ENCODE measurements at places on chromosomes 4 and X. TPM values are rescaled to one million over a fixed set of nuclear protein-coding genes. Genes with fewer than 3 reads are reported as not detected.

GRCh38 chr4:151603377-151603776 is 157.4 kb downstream of the GATB start:
- DNase-seq = no peak

- no peak for DNase-seq
Measured at GRCh38 chr4:152476796-152477195, 59.1 kb downstream of the FBXW7 start.

GRCh38 chr4:111494971-111495370 is 650.3 kb upstream of the FAM241A start:
- peak; percentile 42 for DNase-seq

DNA sequence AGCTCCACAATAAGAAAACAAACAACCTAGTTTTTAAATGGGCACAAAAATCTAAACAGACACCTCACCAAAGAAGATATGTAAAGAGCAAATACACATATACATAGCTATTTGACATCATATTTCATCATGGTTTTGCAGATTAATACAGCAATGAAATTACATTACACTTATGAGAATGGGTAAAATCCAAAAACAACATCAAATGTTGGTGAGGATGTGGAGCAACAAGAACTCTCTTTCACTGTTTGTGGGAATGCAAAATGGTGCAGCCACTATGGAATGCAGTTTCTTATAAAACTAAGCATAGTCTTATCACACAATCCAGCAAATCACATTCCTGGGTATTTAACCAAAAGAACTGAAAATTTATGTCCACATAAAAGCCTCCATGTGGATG is 25.0 kb downstream of the TLR6 start:
- peak; percentile 8 for DNase-seq

DNA sequence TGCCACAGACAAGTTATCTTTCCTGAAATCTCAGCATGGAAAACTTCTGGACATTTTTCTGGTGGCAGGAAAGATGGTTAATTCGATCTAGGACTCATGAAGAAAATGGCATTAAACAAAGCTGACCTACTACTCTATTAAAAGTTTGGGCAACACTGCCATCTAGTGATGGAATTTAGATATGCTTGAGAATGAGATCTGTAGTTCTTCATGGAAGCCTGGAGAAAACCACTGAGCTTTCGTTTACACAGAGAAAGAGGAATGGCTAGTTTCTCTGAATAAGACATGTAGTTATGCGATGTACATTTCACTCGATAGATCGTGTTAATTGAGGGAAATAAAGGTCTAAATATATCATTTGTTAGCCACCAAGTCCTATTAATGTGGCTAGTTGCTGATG is 51.7 kb upstream of the CHRDL1 start:
- DNase-seq = peak; percentile 66

DNA sequence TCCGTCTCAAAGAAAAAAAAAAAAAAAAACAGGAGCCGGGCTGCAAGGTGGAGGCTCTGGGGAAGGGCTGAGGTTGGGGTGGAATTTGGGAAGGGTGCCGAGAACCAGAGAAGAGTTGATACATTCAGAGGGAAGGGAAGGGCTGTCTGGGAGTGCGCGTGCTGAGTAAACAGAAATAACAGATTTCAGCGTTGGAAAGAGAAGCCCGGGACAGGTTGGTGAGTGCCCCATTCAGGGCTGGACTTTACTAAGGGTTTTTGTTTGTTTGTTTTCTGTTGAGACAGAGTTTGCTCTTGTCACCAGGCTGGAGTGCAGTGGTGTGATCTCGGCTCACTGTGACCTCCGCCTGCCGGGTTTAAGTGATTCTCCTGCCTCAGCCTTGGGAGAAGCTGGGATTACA is 1.7 kb upstream of the IL3RA start:
- DNase-seq = no peak

GRCh38 chr4:40864531-40864930 is 114.8 kb downstream of the NSUN7 start:
- DNase-seq = no peak

DNA sequence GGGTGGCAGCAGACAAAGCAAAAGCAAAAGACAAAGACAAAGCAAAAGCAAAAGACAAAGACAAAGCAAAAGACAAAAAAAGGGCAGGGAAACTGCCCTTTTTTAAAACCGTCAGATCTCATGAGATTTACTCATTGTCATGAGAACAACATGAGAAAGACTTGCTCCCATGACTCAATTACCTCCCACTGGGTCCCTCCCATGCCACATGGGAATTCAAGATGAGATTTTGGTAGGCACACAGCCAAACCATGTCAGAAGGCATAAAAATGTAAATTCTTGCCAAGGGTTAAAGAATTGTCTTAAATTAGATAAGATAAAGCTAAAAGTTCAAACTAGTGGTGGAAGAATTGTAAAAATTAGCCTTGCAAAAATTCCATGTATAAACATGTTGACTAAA is 419.7 kb downstream of the TRAM1L1 start:
- no peak for DNase-seq

- DNase-seq = peak; percentile 36
Measured at GRCh38 chrX:39196192-39197102, 395.2 kb downstream of the MID1IP1 start.

DNA sequence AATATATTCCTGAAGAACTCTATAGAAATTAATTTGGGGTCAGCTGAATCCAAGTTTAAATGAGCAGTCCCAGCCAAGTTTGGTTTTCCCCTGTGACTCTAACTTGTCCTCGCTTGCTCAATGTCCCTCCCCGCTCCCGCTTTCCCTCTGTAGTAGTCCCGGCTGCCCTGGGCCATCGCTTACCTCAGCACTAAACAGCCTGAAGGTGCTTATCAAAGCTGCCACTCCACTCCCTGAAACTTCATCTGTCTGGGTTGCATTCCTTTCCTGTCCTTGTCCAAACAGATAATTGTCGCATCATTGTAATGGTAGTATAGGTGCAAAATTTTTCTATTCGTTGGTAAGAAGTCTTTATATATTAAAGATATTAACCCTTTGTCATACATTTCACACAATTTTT is 12.8 kb downstream of the SLC25A43 start:
- DNase-seq = peak; percentile 20

DNA sequence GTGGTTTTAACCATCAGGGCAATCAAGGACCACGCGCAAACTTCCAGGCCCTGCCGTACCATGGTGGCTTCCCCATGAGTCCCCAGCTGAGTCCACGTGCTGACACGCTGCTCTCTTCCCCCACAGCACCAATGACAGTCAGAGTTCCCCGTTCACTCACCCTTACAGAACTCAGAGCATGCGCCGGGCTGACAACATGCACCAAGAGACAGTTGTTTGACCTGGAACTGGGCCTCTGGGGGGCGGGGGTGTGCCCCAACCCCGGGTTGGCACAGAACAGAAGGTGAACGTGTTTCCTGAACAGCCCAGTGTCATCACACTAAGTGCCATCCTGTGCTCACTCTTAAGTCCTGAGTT is 29.4 kb downstream of the IRF2 start:
- no peak for DNase-seq

GRCh38 chr4:1544861-1545281 is 138.6 kb upstream of the NKX1-1 start:
- DNase-seq = no peak

GRCh38 chr4:161167539-161167938 is 996.3 kb downstream of the FSTL5 start:
- DNase-seq = no peak

DNA sequence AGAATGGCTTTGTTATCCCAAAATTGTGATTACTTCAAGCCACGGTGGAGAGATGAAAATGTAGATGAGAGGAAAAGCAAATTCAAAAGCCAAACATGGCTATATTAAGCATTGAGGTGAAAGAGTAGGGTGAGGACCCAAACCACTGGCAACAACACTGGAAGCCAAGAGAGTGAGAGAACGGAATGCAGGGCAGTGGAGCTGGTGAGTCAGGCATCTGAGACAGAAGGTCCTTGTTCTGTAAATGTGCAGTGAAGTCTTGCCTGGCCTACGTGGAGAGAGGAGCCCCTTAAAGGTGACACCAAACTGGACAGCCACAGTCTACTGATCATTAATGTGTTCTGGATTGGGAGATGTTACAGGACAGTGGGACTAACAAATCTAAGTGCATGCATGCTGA is 22.8 kb upstream of the SEC24B start:
- peak; percentile 33 for DNase-seq

- DNase-seq = no peak
Measured at GRCh38 chrX:39591099-39591498, 506.7 kb downstream of the BCOR start.

GRCh38 chr4:41815473-41815872 is 66.9 kb upstream of the PHOX2B start:
- DNase-seq = no peak

- no peak for DNase-seq
Measured at GRCh38 chr4:6894528-6895498, 14.8 kb upstream of the TBC1D14 start.

GRCh38 chrX:17977696-17978095 is 116.6 kb upstream of the RAI2 start:
- DNase-seq = no peak

- DNase-seq = no peak
Measured at GRCh38 chr4:102678107-102678506, 82.7 kb downstream of the MANBA start.

DNA sequence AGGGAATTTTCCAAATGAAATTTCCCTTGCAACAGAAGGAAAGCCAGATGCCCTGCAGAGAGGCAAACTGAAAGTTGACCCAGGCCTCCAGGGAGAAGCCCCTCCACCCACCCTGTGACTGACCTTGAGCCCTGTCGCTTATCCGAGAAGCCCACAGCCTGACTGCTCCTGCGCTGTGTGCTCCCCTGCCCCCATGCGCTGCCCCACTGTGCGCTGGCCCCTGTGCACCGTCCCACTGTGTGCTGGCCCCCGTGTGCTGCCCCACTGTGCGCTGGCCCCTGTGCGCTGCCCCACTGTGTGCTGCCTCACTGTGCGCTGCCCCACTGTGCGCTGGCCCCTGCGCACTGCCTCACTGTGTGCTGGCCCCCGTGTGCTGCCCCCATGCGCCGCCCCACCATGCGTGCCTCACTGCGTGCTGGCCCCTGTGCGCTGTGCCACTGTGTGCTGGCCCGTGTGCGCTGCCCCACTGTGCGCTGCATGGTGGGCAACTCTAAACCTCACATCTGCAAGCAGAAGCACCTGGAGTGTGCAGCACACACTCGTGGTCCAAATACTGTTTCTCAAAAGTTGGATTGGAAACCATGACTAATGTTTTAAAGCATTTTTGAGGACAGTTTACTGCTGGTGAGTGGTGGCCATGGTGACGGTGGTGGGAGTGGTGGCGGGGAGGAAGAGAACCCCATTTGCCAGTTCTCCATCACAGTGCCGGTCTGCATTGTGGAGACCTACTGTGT is 8.3 kb upstream of the GRPEL1 start:
- peak; percentile 12 for DNase-seq

DNA sequence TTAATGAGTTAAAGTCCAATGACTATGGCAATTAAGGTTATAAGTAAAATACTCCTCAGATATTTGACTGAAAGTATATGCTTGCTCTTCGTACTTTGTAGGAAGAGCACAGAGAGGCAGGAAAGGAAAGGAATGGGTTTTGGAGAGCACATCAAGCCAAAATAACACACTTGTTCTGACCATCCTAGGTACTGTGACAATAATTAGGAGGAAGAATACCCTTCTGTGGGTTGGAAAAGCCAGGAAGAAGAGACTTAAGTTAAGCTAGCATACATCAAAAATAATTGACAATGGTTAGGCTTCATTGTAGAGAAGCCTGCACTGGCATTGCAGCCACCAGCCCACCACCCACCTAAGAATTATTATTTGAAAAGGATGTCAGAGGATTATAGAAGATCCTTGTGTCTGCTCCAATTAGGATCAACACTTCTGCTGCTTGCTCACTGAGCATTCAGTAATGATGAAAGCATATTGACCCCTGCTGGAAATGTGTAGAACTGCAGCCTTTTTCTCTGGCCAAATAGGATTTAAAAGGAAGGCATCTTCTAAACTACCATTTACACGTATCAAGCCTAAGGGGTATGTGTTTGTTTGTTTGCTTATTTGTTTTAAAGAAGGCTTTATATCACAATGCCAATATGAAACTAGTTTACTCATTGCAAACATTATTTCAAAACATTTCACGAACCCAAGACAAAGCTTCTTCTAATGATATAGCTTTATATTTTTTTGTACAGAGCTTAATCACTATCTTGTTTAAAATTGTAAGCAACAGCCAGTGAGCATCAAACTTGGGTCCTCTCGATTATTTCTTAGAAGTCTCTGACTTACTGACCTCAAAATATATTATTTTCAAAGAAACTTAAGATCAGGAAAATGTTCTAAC is 286.2 kb upstream of the TET2 start:
- DNase-seq = peak; percentile 82

DNA sequence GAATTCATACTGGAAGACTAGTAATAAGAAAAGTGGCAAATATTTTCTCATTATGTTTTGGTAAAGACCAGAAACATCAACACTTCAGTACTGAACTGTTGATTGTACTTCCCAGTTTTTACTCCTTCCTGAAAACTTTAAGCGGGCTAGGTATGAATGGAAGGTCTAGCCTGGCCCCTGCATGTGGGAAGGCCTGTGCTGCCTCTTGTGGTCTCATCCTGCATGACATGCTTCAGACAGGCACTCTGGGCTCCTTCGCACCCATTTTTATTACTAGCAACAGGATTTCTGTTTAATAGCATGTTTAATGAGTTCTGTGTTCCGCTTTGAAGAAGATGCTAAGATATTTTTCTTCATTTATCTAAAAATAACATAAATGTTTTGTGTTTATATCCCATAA is 279.1 kb downstream of the ANK2 start:
- peak; percentile 16 for DNase-seq

GRCh38 chrX:78997870-78998558 is 52.8 kb downstream of the P2RY10 start:
- DNase-seq = no peak

GRCh38 chr4:142126890-142127497 is 490.6 kb downstream of the IL15 start:
- peak; percentile 85 for DNase-seq

DNA sequence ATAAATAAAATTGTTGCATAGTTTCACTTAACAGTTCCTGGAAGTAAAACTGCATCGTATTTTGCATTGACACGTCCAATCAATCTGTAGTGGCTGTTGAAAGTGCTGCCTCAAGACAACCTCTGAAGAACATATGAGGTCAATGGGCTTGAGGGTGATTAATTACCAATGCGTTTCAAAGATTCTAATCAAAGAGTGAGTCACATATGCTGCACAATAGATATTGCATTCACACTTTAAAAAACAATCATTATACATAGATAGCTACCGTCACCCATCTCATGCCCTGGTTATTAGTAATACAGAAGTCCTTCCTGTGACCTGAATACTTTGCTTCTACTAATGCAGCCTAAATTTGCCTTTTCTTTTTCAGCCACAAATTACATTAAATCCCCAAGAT is 743.3 kb upstream of the SLIT2 start:
- no peak for DNase-seq

GRCh38 chrX:86714441-86714840 is 566.2 kb downstream of the DACH2 start:
- DNase-seq = no peak

The OPHN1 gene
- 2.8 TPM for polyA plus RNA-seq

The AVPR2 gene
- polyA plus RNA-seq = not detected

The DGAT2L6 gene
- not detected for polyA plus RNA-seq

The CT45A5 gene
- not detected for polyA plus RNA-seq

The MTCP1 gene
- polyA plus RNA-seq = 42.2 TPM

The MAGEA10 gene
- not detected for polyA plus RNA-seq

The VSIG1 gene
- polyA plus RNA-seq = not detected

The MAOB gene
- 2.6 TPM for polyA plus RNA-seq

The TNIP3 gene
- not detected for polyA plus RNA-seq

The MAB21L2 gene
- polyA plus RNA-seq = 0.12 TPM

Data from cardiac muscle cell (in vitro differentiated cells and primary cell).